ENCODE measurements at places on chromosomes 6 and 20.

GRCh38 chr6:126153661-126154060 is 167.3 kb downstream of the TRMT11 start:
- DNase-seq = no peak

- no peak for DNase-seq
Observed at GRCh38 chr20:47558295-47559066, 56.8 kb downstream of the NCOA3 start.

GRCh38 chr6:164753517-164753916 is 555.9 kb downstream of the C6orf118 start:
- no peak for DNase-seq

GRCh38 chr20:18133962-18134361 is 3.7 kb upstream of the KAT14 start:
- DNase-seq = no peak

GRCh38 chr6:162260027-162260426 is 467.5 kb downstream of the PRKN start:
- no peak for DNase-seq

GRCh38 chr20:62668441-62669027 is 26.2 kb downstream of the SLCO4A1 start:
- peak; percentile 44 for DNase-seq

DNA sequence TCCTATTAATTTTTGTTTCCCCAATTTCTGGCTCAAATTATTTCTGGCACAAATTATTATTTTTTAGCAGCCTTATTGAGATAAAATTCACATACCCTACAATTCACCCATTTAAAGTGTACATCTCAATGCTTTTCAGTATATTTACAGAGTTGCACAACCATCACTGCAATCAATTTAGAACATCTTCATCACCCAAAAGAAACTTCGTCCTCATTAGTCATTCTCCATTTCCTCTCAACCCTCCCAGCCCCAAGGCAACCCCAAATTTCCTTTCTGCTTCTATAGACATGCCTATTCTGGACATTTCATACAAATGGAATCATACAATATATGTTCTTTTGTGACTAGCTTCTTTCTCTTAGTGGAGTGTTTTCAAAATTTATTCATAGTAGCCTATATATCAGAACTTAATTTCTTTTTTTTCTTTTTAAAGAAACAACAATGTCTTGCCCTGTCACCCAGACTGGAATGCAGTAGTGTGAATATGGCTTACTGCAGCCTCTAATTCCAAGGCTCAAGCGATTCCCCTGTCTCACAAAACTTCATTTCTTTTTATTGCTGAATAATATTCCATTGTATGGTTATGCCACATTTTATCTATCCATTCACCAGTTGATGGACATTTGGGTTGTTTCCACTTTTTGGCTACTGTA is 84.5 kb downstream of the DNAH8 start:
- no peak for DNase-seq

- DNase-seq = no peak
Observed at GRCh38 chr20:6956574-6956973, 189.1 kb downstream of the BMP2 start.

DNA sequence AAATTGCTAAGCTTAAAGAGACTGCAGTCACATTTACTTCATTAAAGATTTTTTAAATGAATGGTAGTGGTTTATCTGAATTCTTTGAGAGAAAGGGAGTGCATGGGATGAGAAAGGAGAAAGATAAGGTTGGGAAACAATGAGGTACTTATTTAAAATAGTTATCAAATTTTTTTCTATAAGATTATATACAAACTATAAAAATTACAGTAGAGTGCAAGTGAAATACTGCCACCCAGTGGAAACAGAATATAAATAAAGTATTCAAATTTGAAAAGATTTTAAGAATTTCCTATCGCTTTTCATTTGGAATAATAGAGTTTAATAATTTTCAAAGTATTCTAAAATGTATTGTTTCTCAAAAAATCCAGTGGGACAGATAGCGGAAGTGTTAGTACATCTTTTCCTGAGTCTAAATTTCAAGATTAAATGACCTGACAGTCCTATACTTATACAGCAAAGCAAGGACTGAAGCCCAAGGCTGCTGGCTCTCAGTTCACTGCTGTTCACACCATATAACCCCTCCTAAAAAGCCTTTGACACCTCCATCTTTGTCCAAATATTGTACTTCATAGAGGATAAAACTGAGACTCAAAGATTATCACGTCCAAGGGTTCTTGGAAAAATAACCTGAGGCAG is 31.1 kb downstream of the EPM2A start:
- no peak for DNase-seq

- DNase-seq = no peak
Observed at GRCh38 chr6:111154981-111155380, 67.7 kb downstream of the SLC16A10 start.

GRCh38 chr6:45255434-45255833 is 72.7 kb upstream of the RUNX2 start:
- DNase-seq = no peak

DNA sequence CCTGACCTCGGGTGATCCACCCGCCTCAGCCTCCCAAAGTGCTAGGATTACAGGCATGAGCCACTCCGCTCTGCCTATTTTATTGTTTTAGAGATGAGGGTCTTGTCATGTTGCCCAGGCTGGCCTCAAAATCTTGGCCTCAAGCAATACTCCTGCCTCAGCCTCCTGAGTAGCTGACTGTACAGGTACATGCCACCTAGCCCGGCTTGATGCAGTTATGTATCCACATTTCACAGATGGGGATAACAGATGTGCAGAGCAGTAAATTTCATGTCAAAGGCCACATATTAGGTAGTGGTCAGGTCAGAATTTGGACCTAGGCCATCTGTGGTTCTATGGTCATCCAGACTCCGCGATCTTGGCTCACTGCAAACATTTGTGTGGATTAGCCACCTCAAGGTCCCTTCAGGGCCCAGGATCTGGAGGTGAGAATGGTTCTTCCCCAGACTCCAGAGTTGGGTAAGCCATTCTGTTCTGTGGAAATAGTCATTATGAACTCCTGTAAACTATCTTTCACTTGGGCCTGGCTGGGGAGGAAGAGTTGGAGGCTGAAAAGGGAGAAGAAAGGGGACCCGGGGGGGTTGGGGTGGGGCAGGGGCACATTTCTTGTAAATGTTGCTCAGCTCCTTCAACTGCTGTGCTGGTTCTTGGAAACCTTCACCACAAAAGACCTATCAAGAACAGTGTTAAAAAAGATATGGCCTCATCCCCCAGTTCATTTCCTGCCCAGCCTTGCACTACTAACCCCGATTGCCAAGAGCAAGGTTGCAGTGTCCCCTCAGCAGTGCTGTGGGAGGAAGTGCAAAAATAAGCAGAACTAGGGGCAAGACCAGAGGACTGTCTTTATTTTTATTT is 13.0 kb downstream of the PIM1 start:
- peak; percentile 84 for DNase-seq

- DNase-seq = peak; percentile 41
Observed at GRCh38 chr20:37651932-37652331, 41.9 kb upstream of the CTNNBL1 start.

GRCh38 chr20:33336375-33336774 is 53.4 kb downstream of the BPIFB1 start:
- DNase-seq = no peak

DNA sequence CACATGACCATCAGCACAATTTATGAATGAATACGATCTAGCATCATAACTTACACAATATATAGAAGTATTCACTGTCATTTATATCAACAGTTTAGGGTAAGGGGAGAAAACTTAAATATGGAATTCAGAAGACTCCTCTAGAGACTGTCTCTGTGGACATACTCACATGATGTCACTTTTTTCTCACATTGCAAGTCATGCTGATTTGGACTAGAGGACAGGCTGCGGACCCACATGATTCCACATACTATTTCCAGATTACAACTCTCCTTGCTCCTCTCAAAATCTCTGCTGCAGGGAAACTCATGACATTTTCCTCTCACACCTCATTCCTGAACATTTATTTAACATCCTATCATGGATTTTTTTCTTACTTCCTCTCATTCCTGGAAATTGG is 13.4 kb downstream of the CRISP1 start:
- DNase-seq = no peak

DNA sequence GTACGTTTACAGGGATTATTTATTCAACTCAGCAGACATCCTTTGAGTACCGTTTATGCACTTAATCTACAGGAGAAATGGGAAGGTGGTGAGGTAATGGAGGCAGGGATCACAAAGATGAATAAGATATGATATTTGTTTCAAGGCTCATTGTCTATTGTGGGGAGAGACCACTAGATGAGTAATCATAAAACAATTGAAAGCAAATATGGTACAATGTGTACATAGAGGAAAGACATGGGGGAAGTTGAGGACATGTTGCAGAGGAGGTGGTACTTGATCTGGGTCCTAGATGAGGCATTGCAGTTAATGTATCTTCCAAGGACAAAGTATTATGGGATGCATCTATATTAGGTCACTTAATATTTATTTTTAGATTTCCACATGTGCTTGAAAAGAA is 13.7 kb upstream of the CDC5L start:
- no peak for DNase-seq

DNA sequence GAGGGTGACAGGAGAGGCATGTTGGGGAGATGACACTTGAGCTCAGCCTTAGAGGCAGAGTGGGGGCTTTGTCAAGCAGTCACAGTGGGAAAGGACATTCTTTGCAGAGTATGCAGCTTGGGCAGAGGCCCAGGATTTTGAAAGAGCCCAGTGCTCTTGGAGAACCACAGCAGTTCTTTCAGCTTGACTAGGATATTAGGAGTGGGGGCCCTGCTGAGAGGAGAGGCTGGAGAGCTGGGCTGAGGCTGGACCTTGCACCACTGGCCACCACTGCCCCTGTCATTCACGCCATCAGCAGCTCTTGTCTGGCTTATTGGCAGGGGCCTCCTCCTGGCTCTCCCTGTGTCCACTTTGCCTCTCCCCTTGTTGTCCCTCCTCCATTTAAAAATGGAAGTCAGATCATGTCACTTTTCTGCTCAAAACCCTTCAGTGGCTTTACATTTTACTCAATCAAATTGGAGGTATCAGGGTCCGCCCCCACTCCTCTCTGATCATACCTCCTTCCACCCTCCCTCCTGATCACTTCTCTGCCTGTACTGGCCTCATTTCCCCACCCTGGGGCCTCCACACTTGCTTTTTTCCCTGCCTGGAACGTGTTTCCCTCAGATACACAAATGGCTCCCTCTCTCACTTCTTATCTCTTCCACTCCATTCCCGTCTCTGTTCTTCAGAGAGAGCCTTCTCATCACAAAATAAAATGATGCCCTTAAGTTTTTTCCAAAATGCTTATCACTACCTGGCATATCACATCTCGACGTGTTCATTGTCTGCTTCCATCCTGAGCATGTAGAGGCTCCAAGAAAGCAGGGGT is 10.5 kb downstream of the MANBAL start:
- no peak for DNase-seq

GRCh38 chr6:64786736-64787135 is 920.3 kb downstream of the EYS start:
- DNase-seq = no peak

DNA sequence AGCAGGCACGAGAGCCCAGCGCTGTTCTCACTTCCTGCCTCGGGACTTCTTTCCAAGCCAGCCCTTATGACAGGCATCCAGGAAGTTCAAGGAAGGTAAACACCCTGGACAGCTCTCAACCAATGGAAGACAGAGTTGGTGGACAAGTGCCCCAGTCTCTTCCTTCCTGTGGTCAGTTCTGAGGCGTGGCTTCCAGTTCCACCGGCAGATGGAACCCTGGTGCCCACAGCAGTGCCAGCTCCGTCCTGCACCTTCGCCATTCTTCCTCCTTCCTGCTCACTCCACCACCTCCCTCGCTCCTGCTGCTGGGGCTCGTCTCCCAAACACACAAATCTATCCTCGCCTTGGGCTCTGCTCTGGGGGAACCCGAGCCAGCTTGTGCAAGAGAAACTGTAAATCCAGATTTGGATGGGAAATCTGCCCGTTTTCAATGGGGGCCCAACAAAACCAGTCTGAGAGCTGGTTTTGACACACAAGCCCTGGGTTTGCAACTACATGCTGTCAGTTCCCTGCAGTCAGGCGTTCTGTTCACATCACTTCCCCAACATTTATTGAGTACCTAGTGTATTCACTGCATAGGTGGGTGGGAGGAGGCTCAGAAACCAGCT is 162.7 kb downstream of the GRM4 start:
- no peak for DNase-seq

DNA sequence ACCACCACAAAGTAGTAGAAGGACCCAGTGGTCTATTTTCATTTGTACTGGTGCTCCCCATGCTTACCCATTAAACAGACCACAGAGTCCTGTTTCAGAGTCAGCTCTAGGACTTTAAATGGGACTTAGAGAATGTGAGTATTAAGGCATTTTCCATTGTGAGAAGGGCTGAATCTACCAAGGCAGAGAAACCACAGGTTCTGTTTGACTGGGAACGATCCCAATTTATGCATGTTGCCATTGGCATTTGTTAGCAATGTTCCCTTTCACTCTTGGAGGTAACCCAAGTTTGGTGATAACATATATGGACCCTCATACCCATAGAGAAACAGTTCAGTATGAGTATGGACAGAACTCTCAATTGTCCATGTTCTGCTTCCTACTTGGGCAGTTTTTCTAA is 672.8 kb downstream of the KIF16B start:
- DNase-seq = no peak

GRCh38 chr20:640674-641515 is 12.1 kb downstream of the SRXN1 start:
- no peak for DNase-seq

DNA sequence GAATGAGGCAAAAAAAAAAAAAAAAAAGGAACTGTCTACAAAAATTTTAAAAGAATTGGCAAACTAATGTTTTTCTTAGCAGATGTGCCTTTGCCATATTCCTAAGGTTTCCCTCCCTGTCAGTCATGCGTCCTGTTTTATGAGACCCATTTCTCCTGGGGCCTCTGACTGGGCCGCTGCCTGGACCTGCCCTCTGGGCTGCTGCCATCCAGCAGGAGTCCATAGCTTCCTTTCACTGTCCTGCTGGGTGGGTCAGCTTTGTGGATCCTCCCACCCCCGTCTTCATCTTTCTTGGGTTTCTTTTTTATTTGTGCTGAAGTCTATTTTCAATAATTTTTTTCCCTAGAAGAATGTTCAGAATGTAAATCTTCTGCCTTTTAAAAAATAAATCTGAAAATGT is 110.8 kb upstream of the SCP2D1 start:
- no peak for DNase-seq

DNA sequence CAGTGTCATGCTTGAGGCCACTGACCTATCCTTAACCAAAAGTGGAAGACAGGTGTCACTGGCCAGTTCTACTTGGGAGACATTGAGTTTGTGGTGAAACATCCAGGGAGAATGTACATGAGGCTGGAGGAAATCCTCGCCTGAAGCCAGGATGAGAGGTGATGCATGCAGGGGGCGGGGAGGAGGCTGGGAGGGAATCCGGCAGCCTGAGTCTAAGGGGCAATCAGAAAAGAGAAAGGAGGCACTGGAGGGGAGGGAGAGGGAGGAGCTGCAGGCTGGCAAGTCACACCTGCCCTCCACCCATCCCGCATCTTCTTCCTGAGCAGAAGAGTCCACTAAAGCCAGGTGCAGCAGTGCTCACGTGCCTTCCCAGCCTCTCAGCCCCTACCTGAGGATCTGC is 14.9 kb upstream of the DDO start:
- no peak for DNase-seq

DNA sequence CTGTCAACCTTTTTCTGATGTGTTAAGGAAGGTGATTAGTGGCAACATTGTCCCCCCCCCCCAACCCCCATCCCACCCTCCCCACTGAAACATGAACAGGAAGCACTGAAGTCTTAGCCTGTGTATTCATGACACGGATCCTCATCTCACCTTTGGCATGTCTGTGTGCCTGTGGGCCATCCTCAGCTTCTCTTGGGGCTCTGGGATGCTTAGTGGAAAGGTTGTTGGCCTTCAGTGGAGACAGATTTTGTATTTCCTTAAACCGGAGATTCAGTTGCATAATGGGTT is 93.6 kb downstream of the RREB1 start:
- no peak for DNase-seq

All from activated naive CD4-positive, alpha-beta T cell treated with anti-CD3 and anti-CD28 coated beads, Interleukin-2, amount 10 ng/mL, durations not matched to agents 7 days and 5 days (primary cell).